ENCODE measurements at places on chromosomes 16 and 17.

DNA sequence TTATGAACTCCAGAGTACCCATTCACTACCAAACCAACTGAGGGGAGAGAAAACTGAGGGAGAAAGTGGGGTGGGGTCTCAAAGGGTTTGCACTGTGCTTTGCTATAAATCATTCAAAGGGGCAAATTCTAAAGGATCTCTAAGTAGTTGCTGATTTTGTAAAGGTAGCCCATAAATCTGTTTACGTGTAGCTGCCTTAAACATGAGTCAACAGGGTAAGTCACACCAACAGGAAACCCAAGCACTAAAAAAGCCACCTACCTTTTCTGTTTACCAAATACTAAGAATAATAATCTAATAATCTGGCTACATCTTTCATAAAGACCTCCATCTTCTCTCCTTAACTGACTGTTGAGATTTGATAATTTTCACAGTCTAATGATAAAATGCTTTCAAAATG is 8.4 kb upstream of the HSBP1 start:
- DNase-seq: no peak

- no peak for DNase-seq
Measured at GRCh38 chr17:45298546-45299285, 18.1 kb downstream of the MAP3K14 start.

DNA sequence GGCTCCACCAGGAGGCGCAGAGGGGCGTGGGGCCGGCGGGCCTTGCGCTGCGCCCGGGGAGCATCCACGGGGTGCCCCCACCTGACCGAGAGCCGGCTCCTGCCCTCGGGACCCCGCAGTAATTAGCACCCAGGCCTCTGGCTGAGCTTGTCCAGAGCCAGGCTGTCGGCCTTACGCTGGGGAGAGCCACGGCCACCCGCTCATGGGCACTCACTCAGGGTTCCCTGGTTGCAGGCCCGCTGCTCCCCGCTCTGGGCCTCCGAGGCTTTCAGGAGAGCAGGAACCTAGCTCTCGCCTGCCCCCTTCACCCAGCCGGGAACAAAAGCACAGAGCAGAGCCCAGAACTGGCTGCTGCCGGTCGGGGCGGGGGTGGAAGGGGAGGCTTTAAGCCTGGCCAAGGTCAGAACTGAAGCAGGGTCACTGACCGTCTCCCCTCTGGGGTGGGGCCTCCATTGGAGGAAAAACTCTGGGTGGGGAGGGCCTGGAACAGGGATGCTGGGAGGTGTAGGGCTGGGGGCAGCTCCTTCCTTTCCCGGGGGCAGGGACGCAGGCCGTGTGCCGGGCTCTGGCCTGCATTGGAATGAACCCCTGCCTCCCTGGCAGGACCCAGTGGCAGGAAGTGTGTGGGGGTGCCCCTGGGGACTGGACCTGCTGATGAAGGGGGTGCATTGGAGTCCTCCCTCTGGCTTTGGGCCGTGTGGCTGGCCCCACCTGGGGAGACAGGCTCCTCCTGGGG is 12.3 kb downstream of the GLIS2 start:
- DNase-seq: peak; percentile 51

DNA sequence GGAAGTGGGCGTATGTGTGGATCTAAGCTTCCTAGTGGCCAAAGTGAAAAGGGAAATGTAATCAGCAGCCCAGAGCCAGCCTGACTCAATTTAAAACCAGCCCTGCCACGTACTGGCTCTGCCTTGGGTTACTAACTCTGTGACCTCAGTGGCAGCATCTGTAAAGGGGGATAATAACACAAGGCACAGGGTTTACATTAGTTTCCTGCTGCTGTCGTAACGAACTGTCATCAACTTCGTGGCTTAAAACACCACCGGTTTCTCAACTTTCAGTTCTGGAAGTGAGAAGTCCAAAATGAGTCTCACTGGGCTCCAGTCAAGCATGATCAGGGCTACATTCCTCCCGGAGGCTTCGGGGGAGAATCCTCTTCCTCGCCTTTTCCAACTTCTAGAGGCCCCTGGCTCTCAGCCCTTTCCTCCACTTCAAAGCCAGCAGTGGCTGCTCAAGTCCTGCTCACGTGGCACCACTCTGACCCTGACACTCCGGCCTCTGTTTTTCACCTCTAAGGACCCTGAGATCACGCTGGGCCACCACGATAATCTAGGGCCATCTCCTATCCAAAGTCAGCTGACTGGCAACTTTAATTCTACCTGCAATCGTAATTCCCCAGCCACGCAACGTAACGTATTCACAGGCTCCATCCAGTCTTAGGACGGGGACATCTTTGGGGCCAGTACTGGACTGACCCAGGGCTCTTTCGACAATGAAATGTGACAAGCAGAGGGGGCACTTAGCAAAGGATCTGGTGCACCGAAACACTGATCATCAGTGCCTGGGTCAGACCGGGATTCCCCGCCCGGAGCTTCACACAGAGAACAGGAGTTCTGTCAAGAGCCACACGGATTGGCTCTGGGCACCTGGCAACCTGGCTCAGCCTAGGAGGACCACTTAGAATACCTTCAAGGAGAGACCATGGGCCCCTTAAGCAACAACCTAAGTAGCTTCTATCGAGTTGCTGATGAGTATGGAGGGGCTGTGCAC is 14.5 kb downstream of the TMC6 start:
- no peak for DNase-seq

DNA sequence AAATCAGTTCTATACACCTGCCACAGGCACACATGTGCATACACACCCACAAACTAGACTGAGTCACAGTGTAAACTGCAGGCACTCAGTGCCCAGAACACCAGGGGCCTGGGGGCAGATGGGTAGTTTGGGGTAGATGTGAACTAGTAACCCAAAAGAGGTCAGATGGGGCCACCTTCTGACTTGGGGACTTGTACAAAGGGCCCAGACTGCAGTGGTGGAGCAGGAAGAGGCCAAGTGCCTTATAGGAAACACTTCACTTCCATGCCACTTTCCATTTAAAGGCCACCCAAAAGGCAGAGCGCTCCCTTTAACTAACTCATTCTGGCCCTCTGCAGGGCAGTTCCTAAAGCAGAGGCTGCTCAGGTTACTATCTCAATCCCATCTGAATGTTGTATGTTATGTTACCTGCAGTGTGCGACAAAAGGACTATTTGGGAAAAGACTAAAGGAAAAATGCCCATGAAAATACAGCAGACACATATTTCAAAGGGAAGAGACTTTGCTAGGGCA is 27.8 kb upstream of the ERN1 start:
- DNase-seq: no peak

DNA sequence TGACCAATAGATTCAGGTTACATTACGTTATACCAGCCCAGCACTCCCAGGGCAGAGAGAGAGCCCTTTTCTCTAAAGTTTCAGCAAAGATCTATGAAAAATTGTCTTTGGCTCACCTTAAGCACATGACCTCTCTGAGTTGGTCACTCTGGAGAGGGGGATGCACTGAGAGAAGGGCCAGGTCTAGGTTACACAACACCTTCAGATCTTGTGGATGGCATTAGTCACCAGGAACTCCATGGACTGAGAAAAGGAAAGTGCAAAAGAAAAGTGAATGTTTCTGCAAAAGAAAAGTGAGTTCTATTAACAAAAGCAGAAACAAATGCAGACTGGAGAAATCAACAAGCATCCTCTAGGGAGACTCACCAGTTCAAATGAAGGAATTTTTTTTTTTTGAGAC is 253.3 kb upstream of the SALL1 start:
- DNase-seq: no peak

DNA sequence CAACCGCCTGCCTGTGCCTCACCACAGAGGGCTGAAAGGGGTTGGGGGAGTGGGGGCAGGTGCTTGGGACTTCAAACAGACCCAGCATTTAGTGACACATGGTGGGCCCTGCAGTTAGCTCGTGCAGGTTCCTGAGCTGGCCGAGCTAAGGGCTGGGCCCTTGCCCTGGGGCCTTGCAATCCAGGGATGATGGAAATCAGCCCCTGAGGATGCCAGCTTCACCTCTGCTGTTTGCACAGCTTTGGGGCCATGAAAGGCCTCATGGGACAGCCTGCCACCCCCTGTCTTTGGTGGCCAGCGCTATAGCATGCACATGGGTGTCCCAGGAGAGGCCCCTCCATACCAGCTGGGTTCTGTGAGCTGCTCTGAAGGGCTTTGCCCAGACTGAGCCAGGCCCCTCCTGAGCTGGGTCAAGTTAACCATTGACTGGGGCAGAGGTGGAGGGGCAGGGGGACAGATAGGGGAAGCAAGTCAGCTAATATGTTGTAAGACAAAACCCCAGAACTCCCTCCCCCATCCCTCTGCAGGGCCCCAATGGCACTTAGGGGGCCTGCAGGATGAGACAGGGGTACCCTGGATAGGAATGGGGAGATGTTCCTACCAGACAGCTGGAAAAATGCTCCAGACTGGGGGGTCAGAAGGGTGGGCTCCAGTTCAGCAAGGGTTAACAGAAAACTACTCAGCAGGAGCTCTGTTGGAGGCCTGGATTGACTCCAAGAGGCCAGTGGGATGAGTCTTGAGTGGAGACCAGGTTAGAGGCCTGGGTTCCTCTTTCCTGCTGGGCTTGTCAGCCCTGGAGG is 692 bp downstream of the PRR15L start:
- DNase-seq: no peak

GRCh38 chr17:65984299-65984698 is 207.6 kb downstream of the CEP112 start:
- no peak for DNase-seq

DNA sequence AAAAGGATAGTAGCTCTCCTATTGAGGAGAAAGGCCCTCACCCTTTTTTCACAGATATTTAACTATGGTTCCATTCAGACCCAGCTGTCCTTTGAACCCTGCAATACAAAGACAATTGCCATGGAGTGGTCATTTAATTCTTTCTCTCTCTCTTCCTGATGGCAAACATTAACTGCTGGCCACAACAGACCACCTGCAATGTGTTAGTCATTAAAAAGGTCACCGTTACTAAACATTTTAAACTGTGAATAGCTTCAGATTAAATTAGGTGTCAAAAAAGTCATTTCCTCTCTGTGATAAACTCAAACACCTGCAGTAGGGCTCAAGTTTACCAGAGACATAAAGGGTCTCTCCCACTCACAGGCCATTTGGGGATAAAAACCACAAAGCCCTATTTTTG is 697.2 kb downstream of the TOX3 start:
- DNase-seq: no peak

DNA sequence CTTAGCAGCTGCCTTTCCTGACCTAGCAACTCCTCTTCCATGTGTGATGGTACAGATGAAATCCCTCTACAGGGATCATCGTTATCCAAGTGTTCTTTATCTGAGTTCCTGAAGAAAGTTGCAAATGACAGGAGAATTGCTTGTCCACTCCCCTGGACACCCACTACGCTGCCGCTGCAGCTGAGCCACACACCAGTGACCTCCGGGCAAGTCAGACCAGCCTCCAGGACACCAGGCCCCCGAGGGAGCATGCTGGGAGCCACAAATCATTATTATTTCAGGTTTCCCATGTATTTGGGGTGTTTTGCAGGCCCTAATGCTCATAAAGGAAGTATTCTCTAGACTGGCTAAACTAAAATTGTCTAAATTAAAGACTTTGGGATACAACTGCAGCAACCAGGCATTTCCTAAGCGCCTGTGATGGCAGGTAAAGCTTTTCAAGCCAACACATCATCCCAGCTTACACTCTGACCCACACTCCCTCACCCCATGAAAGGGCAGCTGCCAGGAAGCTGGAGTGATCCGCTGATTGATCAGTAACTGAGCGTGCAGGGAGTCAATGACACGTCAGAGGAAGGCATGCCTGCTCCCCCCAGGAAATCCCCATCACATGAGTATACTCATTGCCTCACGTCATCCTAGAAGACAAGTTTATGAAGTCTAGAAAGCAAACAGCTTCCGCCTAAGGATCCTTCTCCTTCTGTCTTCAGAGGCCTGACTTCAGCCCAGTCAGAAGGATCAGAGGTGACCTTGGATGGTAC is 14.4 kb downstream of the FA2H start:
- DNase-seq: no peak

GRCh38 chr16:80938004-80938878 is 68.4 kb downstream of the CMC2 start:
- DNase-seq: no peak

DNA sequence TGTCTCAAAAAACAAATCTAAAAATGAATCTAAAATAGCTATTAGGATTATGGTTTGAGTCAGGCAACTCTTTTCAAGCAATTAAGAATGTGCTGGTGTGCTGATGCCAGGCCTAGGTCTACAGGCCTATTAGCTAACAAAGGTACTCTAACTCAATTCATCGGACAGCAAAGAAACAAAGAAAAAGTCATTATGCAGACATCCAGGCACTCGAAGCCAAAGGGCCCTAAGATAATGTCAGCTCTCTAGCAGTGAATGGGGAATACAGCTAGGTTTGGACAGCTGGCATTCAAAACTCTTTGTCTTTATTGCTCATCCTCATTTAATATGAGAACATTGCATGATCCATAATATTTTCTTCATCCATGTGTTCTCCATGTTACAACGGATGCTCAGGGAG is 108.5 kb downstream of the TMEM114 start:
- DNase-seq: no peak

Data from activated T-cell treated with anti-CD3 and anti-CD28 coated beads, Interleukin-2, amount 50 U/mL, for 4 hours (primary cell).